Activated CD4-positive, CD25-positive, alpha-beta regulatory T cell treated with anti-CD3 and anti-CD28 coated beads, Interleukin-2, amount 50 U/mL, for 72 hours (primary cell): ENCODE measurements at places on chromosomes 2 and 18.

DNA sequence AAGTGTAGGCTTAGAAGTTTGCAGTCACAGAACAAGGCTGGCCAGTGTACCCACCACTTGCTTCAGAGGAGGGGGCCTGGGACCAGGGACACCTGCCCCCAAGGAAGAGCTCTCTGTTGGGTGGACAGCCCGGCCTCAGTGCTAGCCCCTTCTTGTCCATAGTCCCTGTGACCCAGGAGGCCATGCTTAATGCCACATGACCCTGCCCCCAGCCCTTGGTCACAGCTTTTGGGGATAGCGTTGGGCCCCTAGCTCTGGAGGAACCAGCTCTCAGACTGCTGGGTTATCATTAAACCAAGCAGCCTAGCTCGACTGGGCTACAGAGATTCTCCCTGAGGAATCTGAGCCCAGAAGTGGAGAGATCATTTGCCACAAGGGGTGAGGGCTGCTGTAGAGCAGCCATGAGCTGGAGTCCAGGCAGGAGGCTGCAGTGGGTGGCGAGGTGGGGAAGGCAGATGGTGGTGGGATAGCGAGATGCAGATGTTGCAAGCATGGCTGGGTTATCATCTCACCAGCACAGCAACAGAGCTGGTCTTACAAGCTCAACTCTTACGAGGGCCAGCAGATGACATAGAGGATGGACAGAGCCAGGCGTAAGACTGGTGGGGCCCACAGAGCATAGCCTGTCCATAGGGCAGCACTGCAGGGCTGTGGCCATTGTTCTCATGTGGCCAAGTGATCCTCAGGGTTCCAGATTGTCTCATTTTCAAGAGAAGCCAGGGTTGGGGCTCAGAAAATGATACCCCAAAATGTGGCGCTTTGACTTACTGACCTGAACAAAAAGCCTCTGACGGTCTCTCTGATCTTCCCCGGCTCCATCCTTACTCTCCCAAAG, 7.2 kb upstream of the TMEM37 start:
- no peak for DNase-seq

GRCh38 chr2:68167186-68167585, 9.5 kb downstream of the PNO1 start:
- no peak for DNase-seq

DNA sequence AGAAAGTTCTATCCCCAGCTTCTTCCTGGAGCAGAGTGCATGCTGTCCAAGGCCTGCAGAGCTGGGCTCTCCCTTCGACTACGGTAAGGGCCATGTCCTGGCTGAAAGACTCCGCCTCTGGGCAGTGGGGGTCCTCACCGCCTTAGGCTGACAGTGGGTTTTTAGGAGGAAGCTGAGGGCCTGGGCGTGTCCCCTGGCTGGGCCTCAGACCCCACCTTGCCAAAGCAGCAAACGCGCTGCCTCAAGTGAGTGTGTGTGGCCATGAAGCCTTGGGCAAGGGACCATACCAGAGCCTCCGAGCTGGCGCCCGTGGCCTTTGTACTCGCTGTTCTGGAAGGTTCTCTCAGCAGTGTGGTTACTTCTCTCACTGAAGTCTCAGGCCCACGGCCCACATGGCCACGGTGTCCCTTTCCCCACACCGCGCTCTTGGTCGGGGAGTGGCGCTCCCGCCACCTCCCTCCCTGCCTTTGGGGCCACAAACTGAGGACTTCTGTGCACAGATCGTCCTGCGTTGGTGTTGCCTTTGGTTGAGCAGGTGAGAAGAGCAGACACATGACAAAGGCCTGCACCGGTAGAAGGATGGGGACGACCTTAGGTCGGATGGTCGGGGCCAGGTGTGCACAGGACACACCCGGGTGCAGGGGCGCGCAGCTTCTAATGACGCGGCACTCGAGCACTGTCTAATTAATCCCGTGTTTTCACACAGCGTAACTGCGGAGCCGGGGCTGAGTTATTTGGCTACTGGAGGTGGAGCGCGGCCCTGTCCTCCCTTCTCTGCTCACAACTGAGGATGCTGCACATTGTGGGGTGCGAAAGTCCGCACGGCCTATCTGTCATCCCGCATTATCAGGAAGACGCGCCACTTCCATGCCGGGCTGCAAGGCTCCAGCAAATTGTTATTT, 121.6 kb downstream of the PTGR3 start:
- no peak for DNase-seq

DNA sequence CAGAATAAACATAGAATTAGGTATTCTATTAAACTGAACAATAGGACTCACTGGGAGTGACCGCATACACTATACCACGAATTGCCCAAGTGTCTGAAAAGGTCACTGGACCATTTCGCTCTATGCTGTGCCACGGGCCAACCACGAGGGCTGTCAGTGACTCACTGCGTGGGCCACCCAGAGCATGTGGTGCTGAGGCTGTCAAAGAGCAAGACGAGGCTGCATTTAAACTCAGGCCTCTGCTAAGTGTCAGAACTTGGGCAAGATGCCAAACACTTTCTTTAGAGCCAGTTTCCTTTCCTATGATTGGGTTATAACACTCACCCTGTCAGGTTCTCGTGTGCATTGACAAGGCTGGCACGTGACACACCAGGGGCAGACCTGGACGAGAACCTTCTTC, 97.5 kb downstream of the SH3YL1 start:
- DNase-seq: no peak

DNA sequence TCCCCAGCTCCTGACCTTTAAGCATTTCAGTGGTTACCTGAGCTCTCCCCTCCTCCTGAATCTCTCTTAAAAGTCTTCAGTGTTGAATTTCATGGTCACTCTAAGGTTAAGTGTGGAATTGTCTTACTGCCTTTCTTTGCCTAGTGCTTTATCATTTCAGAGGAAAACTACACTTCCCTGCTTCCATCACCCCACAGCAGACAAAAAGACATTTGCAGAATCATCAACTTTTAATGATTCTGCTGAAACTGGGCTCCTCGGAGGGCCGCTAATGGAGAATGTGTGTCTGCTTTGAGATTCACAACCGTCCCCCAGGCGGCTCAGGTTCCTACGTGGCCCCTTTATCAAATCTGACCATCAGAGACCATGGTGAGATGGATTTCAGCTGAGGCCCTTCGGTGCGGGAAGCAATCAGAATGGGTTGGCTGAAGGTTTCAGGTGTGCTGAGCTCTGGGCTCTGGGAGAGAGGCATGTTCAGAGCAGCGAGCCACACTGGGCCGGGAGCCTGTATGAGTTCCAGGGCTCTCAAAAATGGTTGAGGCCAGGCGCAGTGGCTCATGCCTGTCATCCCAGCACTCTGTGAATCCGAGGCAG, 41.9 kb upstream of the TBC1D8 start:
- DNase-seq: no peak

DNA sequence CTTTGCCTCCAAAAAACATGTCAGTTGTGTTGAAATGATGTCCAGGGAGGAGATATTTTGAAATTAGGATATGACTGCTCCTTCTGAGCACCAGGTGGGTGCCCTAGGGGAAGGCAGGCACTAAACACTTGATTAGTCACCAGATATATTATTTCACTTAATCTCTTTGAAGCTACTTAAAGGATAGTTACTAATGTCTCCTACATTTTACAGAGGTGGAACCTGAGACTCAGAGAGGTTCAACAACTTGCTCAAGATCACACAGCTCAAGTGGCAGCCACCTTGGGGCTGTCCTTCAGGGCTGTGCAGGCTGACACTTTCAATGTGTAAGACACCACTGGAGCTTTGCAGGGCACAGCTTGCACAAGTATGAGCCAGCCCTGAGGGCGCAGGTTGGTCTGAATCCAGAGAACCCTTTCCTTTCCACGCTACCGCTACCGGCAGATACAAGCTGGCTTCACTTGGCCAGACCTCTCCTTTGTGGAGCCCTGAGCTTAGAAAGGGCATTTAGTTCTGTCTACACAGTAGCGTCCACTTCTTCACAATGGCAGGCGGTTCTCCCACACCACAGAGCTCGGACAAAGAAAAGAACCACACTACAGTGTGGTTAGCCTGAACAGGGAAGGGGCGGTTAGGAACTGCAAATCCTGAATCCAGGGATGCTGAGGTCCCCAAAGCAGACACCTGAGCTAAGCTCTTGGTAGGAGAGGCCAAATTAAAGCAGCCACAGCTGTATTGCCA, 16.4 kb downstream of the ALPK2 start:
- DNase-seq: no peak

GRCh38 chr2:157252529-157252928, 5.0 kb upstream of the GALNT5 start:
- DNase-seq: no peak

- no peak for DNase-seq
These were observed 577.4 kb upstream of the GCFC2 start for GRCh38 chr2:76288146-76288545.

DNA sequence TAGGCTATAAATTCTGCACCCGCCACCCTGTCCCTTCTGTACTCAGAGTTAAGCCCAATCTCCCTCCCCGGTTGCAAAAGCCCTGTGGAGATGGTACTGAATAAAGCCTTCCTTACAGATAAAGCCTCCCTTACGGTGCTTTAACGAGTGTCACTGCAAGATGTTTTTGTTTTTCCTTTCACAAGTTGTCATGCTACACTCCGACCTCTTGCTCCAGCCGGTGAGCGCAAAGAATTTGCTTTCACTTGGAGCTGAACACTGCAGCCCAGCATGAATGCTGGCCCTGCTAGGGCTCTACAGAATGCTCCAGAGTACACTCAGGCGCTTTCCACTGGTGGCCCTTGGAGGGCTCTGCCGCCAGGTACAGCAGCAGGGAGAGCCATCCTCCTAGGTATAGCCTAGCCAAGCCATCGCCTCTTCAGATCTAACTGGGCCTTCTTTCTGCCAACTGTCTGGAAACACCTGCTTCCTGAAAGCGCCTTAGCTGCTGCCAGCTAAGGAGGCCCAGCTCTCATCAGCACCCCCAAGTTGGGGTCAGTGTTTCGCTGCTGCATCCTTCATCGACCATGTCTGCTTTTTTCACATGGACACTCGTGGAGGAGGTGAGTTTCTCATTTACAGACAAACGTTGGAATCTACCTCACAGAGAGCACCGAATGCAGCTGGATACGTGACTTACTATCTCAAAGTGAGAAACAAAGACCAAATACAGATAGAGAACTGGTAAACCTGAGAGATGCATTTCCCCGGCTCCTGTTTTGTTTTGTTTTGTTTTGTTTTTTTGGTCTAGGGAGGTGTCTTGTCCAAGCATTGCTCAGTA, 13.4 kb upstream of the CREG2 start:
- no peak for DNase-seq
